ENCODE measurements at places on chromosomes 7 and 10.
A peak's percentile ranks its signal among the peaks of the same experiment; 100 is the strongest.

- no peak for DNase-seq
Measured at GRCh38 chr10:24556126-24556749, 167.4 kb downstream of the ARHGAP21 start.

GRCh38 chr10:101766306-101766705 lies 9.6 kb downstream of the FGF8 start:
- DNase-seq: no peak

DNA sequence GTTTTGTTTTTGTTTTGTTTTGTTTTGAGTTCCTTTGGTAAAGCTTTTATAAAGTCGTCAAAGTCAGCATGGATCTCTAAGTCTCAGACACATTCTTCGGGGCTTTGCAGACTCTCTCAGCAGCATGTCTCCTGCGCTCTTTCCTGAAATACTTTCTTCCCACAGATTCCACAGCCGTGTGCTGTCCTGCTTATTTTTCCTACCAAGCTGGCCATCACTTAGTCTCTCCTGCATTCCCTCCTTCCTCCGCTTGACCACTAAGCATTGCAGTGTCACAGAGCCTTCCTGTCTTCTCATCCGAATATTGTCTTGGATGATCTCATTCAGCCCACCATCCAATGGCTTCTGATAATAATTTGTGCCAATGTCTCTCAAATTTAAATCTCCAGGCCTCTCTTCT lies 434.3 kb upstream of the C7orf33 start:
- no peak for DNase-seq

GRCh38 chr7:919114-919442 lies 35.4 kb downstream of the ADAP1 start:
- DNase-seq: no peak

- no peak for DNase-seq
Measured at GRCh38 chr10:99370993-99371392, 41.8 kb downstream of the CNNM1 start.

- DNase-seq: no peak
Measured at GRCh38 chr10:14698111-14698828, 76.4 kb downstream of the FAM107B start.

DNA sequence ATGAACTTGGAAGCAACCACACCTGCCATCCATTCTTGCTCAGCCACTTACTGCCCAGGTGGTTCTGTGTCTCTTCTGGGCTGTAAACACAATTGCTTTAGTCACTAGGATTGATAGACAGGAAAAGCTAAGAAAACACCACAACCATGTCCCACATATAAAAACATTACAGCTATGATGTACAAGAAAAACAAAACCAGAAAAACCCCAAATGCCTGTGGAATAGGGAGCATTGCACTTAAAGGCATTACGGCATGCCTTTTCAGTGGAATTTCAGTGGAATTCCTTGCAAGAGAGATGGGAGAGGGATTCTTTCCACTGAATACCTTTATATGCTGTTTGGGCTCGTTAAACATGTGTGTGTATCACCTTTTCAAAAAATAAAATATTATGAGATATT lies 44.2 kb upstream of the GPR26 start:
- no peak for DNase-seq

- DNase-seq: no peak
Measured at GRCh38 chr10:111171183-111171582, 94.4 kb downstream of the ADRA2A start.

GRCh38 chr10:86169506-86170254 lies 196.9 kb downstream of the GRID1 start:
- DNase-seq: no peak

- DNase-seq: no peak
Measured at GRCh38 chr10:22351131-22351703, 5.9 kb downstream of the SPAG6 start.

GRCh38 chr10:7345717-7346116 lies 65.1 kb downstream of the SFMBT2 start:
- no peak for DNase-seq

DNA sequence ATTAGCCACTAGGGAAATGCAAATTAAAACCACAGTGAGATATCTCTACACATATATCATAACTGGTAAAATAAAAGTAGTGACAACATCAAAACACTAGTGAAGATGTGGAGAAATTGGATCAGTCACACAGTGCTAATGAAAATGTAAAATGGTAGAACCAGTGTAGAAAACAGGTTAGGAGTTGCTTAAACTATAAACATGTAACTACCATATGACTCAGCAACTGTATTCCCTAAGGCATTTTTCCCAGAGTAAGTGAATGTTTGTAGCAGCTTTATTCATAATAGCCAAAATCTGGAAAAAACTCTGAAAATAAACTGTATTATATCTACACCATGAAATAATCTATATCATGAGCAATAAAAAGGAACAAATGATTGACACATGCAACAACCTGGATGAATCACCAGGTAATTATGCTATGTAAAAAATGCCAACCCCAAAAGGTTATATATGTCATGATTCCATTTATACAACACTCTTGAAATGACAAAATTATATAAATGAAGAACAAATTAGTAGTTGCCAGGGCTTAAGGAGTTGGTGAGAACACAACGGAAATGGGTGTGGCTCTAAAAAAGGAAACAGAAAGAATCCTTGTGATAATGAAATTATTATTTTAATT lies 22.8 kb downstream of the SLC25A40 start:
- DNase-seq: no peak

DNA sequence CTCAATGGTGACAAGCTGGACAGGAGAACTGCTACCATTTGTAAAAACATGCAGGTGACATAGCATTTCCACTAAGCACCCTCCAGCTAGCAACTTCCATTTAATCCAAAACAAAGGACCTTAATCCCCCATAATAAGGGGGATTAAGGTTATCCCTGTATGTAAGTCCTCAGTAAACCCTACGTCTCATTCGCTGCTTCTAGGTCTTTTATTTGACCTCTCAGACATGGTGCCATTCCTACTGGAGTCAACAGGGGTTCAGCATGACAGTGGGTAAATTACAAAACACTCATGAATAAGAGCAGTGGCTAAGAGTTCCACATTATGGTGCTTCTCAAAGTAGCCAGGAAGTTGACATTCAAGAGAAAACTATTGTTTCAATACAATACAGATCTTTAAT lies 121.8 kb upstream of the CAV2 start:
- no peak for DNase-seq

GRCh38 chr10:122152544-122152943 lies 118.6 kb upstream of the BTBD16 start:
- DNase-seq: no peak

DNA sequence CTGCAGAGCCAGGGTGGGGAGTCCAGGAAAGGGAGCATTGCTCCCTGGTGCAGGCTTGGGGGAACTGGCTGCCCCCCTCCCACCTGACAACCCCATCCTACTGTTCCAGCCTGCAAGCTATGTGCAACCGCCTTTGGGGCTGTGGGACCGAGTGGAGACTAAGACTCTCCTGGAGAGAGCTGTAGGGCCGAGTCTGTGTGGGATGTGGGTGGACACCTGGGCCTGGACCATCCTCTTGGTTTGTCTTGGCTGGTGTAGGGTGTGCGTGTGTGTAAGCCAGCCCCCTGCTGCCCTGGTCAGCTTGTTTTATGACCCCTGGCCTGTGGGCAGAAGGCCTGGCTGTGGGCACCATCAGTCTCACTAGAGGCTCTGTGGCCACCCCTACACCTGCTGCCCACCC lies 1.6 kb upstream of the RAMP3 start:
- no peak for DNase-seq

DNA sequence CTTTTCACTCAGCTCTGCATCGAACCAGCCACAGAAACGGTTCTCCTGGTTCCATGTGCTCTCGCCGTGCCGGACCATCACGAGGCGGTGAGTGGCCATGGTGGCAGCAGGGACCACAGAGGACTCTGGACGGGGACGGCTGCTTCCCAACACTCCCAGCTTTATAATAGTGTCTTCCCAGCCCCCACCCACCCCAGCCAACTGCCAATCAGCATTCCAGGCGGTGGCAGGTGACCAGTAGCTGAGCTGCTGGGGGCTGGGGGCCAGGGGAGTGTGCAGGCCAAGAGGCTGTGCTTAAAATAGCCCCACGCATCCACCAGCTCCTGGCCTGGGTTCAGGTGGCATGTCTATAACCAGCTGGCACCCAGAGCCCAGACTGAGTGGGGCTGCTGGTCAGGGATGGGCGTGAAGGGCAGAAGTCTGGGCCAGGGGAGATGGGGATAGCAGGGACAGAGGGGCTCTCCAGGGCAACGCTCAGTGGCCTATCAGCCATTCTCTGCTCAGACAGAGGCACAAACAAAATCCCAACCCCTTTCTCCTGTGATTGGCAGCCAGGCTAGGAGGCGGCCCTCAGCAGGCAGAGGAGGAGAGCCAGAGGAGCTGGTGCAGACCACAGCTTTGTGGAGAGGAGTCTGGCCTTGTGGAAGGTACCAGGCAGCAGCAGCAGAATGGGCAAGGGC lies at the start of gene PGAM2:
Gene PGAM2 (minus strand): TSS at position 137 of the 680 bp plus-strand sequence. CDS start 38 bp downstream, at position 99.
- no peak for DNase-seq

DNA sequence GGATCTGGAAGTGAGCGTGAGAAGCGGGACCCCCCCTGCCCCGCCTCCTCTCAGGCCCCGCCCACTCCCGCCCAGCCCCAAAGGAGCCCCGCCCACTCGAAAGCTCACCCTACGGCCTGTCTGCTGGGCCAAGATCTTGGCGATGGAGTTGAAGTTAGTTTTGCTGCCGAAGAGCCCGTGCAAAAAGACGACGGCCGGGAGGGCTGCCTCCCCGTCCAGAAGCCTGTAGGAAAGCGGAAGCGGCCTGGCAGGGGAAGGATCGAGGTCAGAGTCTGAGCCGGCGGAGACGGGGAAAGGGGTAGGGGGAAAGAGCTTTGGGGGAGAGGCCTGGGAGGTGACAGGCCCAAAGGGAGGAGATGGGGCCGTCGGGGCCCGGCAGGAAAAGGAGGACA lies 386 bp downstream of the ABHD11 start:
- peak; percentile 47 for DNase-seq

GRCh38 chr10:133445268-133445732 lies 8.4 kb upstream of the SCART1 start:
- DNase-seq: no peak

DNA sequence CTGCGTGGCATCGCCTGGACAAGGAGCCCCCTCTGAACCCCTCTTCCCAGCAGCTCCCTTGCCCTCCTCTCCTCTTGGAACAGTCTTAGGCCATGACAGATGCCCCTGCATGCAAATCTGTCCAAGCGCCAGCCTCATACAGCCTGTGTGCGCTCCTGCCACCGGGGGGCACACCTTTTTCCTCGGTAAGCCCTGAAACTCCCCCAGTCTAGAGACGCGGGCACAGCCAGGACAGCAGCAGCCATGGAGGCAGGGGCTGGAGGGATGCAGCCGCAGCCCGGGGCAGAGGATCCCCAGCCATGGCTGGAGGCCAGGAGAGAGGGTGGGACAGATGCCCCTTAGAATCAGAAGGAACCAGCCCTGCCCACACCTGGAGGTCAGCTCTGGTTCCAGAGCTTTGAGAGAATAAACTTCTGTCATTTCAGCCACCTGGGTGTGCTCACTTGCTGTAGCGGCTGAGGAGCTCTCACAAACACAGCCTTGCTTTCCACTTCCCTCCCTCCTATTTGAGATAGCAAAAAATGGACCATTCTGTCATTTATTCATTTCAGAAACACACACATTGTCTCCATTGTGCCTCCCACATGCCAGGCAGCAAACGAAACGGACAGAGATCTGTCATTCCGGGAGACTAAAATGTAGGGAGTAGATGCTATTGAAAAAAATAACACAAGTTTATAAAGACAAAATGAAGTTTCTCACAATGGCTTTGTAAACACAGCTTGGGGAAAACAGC lies 241.5 kb downstream of the WDR37 start:
- DNase-seq: no peak

GRCh38 chr7:26667514-26668133 lies 196.8 kb downstream of the SKAP2 start:
- DNase-seq: no peak

DNA sequence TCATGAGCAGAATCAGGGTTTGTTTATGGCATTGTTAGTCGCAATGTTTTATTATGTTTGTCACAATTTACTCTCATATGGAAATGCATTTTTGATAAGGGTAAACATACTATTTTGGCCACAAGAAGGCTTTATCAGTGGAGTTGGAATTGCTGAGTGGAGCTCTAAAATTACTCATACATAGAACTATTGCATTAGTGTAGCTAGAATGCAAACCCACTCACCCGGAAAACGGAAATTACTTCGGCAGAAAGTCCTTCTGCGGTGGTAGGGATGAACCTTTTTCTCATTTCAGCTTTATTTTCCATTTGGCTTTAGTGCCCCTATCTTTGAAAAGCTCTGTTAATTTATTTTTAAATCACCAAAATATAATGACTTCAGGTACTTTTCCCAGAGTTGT lies 42.8 kb upstream of the NPY start:
- no peak for DNase-seq

DNA sequence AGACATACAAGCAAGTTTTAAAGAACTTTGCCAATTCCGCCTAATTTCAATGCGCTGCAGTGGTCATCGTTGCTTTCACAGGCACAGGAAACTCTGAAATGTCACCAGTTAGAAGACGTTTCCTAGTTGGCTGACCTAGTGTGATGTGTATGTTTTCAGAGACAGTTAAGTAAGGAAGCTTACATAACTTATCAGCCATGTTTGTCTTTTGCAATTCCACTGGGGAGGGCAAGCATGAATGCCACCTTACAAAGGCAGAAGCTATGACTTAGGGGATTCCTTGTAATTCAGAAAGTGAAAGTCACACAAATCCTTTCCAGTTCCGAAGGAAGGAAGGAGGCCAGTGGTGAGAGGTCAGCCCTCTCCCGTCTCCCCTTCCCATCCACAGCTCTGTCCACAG lies 15.0 kb upstream of the NPS start:
- DNase-seq: no peak

DNA sequence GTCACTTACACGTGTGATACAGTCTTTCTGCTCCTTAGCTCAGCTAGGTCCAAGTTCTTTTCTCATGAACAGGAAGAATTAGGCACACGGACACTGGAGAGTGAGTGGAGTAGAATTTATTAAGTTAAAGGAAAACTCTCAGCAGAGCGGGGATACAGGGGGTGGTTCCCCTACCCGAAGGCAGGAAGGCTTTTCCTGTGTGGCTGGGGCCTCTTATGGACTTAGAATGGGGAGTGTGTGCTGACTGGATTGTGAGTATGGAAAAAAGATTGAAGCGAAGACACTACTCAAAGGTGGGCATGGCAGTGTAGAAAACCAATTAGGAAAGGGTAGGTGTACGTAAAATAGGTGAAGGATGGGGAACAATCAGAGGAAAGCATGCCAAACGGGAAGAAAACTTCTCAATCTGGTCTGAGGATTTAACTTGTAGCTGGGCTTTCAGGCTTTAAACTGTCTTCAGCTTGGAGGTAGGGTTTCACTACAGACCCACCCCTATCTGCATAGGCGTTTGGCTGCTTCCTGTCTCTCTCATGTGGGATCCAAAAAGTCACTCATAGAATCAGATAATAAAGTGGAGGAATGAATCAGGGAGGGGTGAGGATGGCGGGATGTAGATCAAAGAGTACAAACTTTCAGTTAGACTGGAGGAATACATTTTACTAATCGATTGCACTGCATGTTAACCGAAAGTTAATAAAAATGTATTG lies 104.2 kb downstream of the ANKRD7 start:
- no peak for DNase-seq

- no peak for DNase-seq
Measured at GRCh38 chr7:98177553-98177952, 33.7 kb upstream of the BHLHA15 start.
